ENCODE measurements at places on chromosomes 3 and 15. TPM values are rescaled to one million over a fixed set of nuclear protein-coding genes. Genes with fewer than 3 reads are reported as not detected.

The ANKUB1 gene
- total RNA-seq = not detected

The CFAP44 gene
- 4.8 TPM for total RNA-seq

The OR4M2 gene
- total RNA-seq = not detected

The RTP3 gene
- total RNA-seq = 0.08 TPM

The DGKG gene
- total RNA-seq = 5.4 TPM

The PRICKLE2 gene
- total RNA-seq = 0.32 TPM

The ANKRD34C gene
- not detected for total RNA-seq

The CSPG4 gene
- 268 TPM for total RNA-seq

The STRIT1 gene
- not detected for total RNA-seq

The SUSD5 gene
- total RNA-seq = 9.7 TPM

The PLCB2 gene
- total RNA-seq = 1.9 TPM

The LRRC2 gene
- 0.37 TPM for total RNA-seq

The H1-8 gene
- not detected for total RNA-seq

The EPHB3 gene
- 6.7 TPM for total RNA-seq

The GOLGA8H gene
- 0.32 TPM for total RNA-seq

The ADGRG7 gene
- total RNA-seq = not detected

The NANOGP8 gene
- total RNA-seq = 0.64 TPM

The CPA3 gene
- total RNA-seq = not detected

The FRMD4B gene
- total RNA-seq = 25.4 TPM

The TUSC7 gene
- not detected for total RNA-seq

The TFG gene
- total RNA-seq = 63.8 TPM

The COPS2 gene
- 58.1 TPM for total RNA-seq

The MESP2 gene
- 0.74 TPM for total RNA-seq

The DYNC1LI1 gene
- 51.5 TPM for total RNA-seq

The AQP9 gene
- total RNA-seq = not detected

The NSMCE3 gene
- 8.9 TPM for total RNA-seq

The AZI2 gene
- total RNA-seq = 54.1 TPM

The XCR1 gene
- total RNA-seq = not detected

The AGBL1 gene
- total RNA-seq = not detected

The EFCAB12 gene
- 0.08 TPM for total RNA-seq

The ATR gene
- 26.8 TPM for total RNA-seq

The SLC24A5 gene
- not detected for total RNA-seq

The CACNA1D gene
- 4.3 TPM for total RNA-seq

The RARRES1 gene
- total RNA-seq = not detected

The KY gene
- 0.16 TPM for total RNA-seq

The SPINK8 gene
- total RNA-seq = not detected

The GHRL gene
- total RNA-seq = 1.8 TPM

The ZFYVE19 gene
- 28.2 TPM for total RNA-seq

The SLC12A1 gene
- total RNA-seq = not detected

The TNFSF10 gene
- total RNA-seq = not detected

The SCAMP5 gene
- 8.6 TPM for total RNA-seq

The RPP25 gene
- 33.1 TPM for total RNA-seq

The LRRC3B gene
- total RNA-seq = not detected

The LRTM1 gene
- total RNA-seq = not detected

The DLEC1 gene
- total RNA-seq = 0.11 TPM

The PFN2 gene
- 131 TPM for total RNA-seq

The GJD2 gene
- total RNA-seq = not detected

The P2RY12 gene
- not detected for total RNA-seq

All from A375 (cell line).